Activated T-helper 1 cell treated with anti-CD3 and anti-CD28 coated beads, Interleukin-12 subunit alpha, Interleukin-12 subunit beta, Interleukin-2, Interleukin-4 antibody, amounts not matched to agents 30 ng/mL and 10 ng/mL and 1 ng/mL, durations not matched to agents 14 hours and 24 hours and 36 hours (primary cell): ENCODE measurements at places on chromosomes 5 and 9.
A peak's percentile ranks its signal among the peaks of the same experiment; 100 is the strongest.

- no peaks in the 10 kb centered on the region for H3K4me1 ChIP-seq
- H3K27ac ChIP-seq: no peak overlapping the region
- no peak overlapping the region for H3K4me3 ChIP-seq
- no peaks in the 10 kb centered on the region for H3K36me3 ChIP-seq
These were observed 145.6 kb downstream of the XRCC4 start for GRCh38 chr5:83222906-83223305.

- no peak overlapping the region for H3K4me3 ChIP-seq
- peaks cover 46% of the 10 kb centered on the region for H3K27me3 ChIP-seq
- DNase-seq: peak; percentile 20
- H3K36me3 ChIP-seq: peaks cover 8% of the 10 kb centered on the region
These were observed 1.6 kb upstream of the THBS4 start for GRCh38 chr5:80033513-80033912.

DNA sequence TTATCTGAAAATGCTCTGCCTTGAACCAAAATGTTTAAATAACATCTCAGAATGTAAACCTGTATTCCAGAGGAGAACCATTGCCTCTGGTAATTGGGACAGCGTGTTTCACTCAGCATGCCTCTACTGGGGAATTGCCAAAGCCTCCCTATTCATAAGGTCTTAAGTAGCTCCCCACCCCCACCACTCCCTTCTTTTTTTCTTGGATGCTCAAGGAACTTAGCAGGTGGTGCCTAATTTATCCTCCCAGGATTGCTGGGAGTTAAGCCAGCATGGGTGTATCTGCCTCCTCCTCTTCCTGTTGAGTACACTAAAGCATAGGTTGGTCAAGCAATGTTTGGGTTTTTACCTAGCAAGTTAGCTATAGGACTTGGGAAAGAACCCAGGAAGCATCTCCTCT is 220.2 kb downstream of the DMAC1 start:
- H3K27ac ChIP-seq: no peak overlapping the region
- no peaks in the 10 kb centered on the region for H3K36me3 ChIP-seq
- H3K27me3 ChIP-seq: peaks cover 13% of the 10 kb centered on the region
- H3K4me1 ChIP-seq: no peaks in the 10 kb centered on the region
- no peak overlapping the region for H3K4me3 ChIP-seq

DNA sequence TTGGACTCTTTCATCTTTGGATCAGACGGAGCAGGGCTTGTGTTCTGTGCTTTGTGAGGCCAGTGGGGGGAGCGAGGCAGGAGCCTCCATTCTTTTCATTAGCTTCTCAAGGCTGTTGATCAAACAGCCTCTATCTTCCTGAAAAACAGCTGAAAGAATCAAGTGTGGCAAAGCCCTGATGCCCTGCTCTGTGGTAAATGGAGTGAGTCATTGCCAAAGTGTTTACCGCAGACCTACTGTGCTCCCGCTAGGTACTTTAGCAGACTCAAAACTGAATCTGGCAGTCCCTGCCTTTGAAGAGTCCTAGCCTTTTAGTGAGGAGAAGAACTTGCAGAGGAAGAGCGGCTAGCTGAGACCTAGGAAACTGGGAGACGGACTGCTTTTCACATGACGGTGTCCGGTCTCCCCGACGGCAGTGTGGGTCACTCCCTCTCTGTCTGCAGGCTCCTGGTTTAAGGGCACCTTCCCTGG is 3.3 kb downstream of the ANKRD33B start:
- H3K4me3 ChIP-seq: peak overlapping the region; percentile 77
- H3K36me3 ChIP-seq: peaks cover 9% of the 10 kb centered on the region
- peaks cover 3% of the 10 kb centered on the region for H3K27me3 ChIP-seq
- no peak for DNase-seq
- H3K27ac ChIP-seq: no peak overlapping the region
- peaks cover 37% of the 10 kb centered on the region for H3K4me1 ChIP-seq

GRCh38 chr5:15420201-15420600 is 79.8 kb upstream of the FBXL7 start:
- no peak overlapping the region for H3K4me3 ChIP-seq
- no peaks in the 10 kb centered on the region for H3K4me1 ChIP-seq
- DNase-seq: no peak

- DNase-seq: no peak
- no peak overlapping the region for H3K27ac ChIP-seq
- H3K4me1 ChIP-seq: no peaks in the 10 kb centered on the region
- no peaks in the 10 kb centered on the region for H3K27me3 ChIP-seq
- no peaks in the 10 kb centered on the region for H3K36me3 ChIP-seq
These were observed 14.9 kb upstream of the QSOX2 start for GRCh38 chr9:136260521-136260920.

DNA sequence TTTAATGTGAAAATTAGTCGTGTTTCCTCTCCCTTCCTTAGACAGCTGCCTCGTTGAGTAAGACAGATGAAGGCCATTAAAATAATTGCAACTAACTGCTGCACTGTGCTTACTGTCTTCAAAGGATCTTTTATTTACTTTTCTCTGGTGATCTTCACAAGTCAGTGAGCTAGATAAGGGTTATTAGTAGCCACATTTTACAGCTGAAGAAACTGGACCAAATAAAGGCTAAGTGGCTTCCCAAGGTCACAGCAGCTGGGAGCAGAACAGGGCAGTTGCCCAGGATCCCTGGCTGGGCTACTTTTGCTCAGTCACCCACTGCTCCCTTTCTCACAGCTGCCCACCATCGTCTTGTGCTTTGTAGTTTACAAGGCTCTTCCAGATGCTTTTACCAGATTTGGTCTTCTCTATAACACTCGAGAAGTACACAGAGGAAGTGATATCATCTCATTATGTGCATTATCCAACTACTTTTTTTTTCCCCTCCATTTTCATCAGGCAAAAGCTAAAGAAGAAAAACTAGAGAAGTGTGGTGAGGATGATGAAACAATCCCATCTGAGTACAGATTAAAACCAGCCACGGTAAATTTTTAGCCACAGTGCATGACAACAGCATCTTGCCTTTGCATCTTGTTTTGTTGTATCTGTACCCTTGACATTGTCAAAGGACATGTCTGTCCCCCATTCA is 61.8 kb downstream of the ERAP1 start:
- no peaks in the 10 kb centered on the region for H3K27me3 ChIP-seq
- H3K4me3 ChIP-seq: no peak overlapping the region
- DNase-seq: no peak
- peaks cover 58% of the 10 kb centered on the region for H3K36me3 ChIP-seq
- H3K4me1 ChIP-seq: peaks cover 19% of the 10 kb centered on the region

DNA sequence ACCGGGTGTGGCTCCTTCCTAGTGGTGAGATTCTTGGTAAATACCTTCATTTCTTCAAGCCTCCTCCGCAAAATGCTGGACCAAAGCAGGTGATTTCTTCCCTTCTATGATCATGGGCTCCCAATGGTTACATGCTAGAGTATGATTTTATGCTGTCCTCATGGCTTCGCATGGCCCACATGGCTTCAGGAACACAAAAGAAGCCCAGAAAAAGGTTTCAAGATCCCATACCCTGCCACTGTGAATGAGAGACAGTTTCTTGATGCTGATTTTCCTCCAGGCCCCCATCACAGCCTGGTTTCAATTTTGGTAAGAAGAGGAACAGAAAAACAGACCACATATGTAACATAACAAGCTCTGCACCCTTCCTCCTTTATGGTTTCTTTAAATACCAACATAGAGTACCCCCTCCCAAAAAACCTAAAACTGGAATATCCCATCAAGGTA is 2.4 kb upstream of the RXFP3 start:
- no peak overlapping the region for H3K4me3 ChIP-seq
- H3K27ac ChIP-seq: no peak overlapping the region
- H3K27me3 ChIP-seq: peaks cover 29% of the 10 kb centered on the region
- no peak for DNase-seq
- H3K4me1 ChIP-seq: no peaks in the 10 kb centered on the region

GRCh38 chr9:136525841-136526499 is 19.9 kb downstream of the NOTCH1 start:
- no peaks in the 10 kb centered on the region for H3K36me3 ChIP-seq
- H3K4me3 ChIP-seq: no peak overlapping the region
- no peak overlapping the region for H3K27ac ChIP-seq
- H3K4me1 ChIP-seq: no peaks in the 10 kb centered on the region

- no peak overlapping the region for H3K4me3 ChIP-seq
- H3K27ac ChIP-seq: no peak overlapping the region
- no peaks in the 10 kb centered on the region for H3K36me3 ChIP-seq
- H3K4me1 ChIP-seq: no peaks in the 10 kb centered on the region
- H3K27me3 ChIP-seq: no peaks in the 10 kb centered on the region
These were observed 55.6 kb upstream of the COL5A1 start for GRCh38 chr9:134585746-134586706.

DNA sequence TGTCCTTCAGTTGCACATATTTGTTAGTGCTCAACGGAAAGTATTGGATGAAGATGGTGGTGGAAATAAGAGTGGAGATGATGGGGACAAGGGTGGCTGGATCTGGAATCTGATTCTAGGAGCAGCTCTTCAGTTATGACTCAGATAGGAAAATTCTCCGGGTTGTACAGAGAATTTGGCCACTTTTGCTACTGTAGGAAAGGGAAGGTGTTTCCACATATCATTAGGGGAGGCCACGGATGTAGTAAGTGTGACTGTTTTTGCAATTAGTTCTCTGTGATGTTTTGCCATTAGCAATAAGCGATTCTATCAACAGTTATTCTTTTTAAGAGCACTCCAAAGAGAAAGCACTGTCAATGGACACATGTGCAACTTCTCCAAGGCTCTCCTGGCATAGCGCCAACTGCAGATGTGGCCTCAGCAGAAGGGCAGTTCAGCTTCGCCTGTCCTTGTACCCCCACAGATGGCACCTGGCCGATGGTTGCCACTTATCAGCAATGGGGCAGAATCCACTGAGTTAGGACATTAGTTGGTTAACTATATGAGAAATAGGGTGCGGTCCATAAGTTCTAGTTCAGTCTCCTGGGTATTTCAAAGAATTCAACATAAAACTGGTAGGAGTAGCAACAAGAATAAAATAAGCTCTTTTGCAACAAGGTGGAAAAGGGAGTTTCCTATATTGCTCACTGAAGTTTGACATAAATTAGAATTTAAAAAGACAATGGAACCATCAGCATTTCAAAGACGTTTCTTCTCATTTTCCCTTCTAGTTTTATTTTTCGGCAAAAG is 96.3 kb downstream of the ARSB start:
- no peak overlapping the region for H3K4me3 ChIP-seq
- no peak overlapping the region for H3K27ac ChIP-seq
- peaks cover 2% of the 10 kb centered on the region for H3K36me3 ChIP-seq
- DNase-seq: no peak
- peaks cover 15% of the 10 kb centered on the region for H3K4me1 ChIP-seq
- H3K27me3 ChIP-seq: peaks cover 7% of the 10 kb centered on the region

DNA sequence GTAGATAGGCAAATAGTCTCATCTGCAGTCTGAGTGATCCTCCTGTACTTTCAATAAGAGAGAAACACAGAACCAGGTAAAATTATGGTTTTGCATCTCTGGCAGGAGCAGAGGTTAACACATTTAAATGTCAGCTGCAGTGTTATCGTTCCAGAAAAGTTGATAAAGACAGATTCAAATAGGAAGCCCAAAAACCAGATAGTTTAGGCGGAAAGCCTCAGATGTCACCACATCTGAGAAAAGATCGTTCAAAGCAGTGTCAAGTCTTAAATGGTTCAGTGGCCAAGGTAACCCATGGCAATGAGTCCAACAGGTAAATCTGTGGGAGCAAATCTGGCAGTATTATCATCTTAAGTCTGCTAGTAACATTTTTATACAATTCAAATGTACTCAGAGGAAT is 542.1 kb upstream of the MEF2C start:
- no peaks in the 10 kb centered on the region for H3K27me3 ChIP-seq
- H3K4me3 ChIP-seq: no peak overlapping the region
- DNase-seq: no peak

DNA sequence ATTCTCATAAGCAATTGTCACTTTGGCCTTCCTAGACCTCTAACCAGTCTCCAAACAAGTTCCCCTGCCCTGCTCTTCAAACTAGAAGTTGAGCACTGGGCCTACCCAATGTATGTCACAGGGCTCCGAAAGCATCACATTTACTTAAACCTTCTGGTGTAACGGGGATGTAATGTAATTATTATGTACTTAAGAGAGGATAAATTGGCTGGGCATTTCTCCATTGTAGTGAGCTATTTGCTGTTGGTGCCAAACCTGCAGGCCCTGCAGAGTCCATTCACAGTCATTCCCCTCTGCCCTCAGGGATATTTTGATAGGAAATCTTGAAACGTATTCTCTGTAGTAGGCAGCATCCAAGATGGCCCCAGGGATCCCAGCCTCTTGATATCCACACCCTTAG is 64.2 kb upstream of the GNE start:
- no peaks in the 10 kb centered on the region for H3K27me3 ChIP-seq
- no peak overlapping the region for H3K27ac ChIP-seq
- DNase-seq: no peak
- H3K4me1 ChIP-seq: no peaks in the 10 kb centered on the region
- H3K4me3 ChIP-seq: no peak overlapping the region
- H3K36me3 ChIP-seq: no peaks in the 10 kb centered on the region

GRCh38 chr5:142969624-142970439 is 199.7 kb downstream of the ARHGAP26 start:
- no peaks in the 10 kb centered on the region for H3K27me3 ChIP-seq
- no peak for DNase-seq
- peak overlapping the region; percentile 0 for H3K4me3 ChIP-seq
- peaks cover 67% of the 10 kb centered on the region for H3K4me1 ChIP-seq

GRCh38 chr9:136361754-136362449 is 1.6 kb downstream of the DNLZ start:
- H3K27me3 ChIP-seq: no peaks in the 10 kb centered on the region
- H3K27ac ChIP-seq: no peak overlapping the region
- peaks cover 6% of the 10 kb centered on the region for H3K4me1 ChIP-seq
- no peak for DNase-seq
- H3K4me3 ChIP-seq: no peak overlapping the region

GRCh38 chr9:115171921-115172388 is 54.0 kb upstream of the TNC start:
- DNase-seq: no peak
- peaks cover 5% of the 10 kb centered on the region for H3K27me3 ChIP-seq
- H3K27ac ChIP-seq: no peak overlapping the region
- H3K36me3 ChIP-seq: no peaks in the 10 kb centered on the region
- H3K4me3 ChIP-seq: no peak overlapping the region

DNA sequence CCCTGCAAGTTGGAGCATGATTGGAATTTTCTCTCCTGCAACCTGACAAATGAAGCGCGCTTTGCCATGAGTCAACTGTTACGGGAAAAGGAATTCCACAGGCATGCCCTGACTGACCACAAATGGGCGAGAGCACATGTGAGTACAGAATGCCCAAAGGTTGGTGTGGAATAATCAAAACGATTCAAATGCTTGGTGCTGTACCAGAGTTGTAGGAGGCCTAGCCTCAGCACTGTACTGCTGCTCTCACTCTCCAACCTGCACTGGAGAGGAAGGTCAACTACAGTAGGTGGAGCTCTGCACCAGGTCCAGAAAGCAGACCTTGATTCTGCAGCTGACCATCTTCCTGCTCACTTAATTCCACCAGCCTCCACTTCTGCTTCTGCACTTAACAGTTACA is 406.9 kb upstream of the ACTBL2 start:
- peaks cover 6% of the 10 kb centered on the region for H3K27me3 ChIP-seq
- H3K4me1 ChIP-seq: no peaks in the 10 kb centered on the region
- H3K36me3 ChIP-seq: no peaks in the 10 kb centered on the region
- H3K27ac ChIP-seq: no peak overlapping the region
- DNase-seq: no peak
- H3K4me3 ChIP-seq: no peak overlapping the region
